ENCODE measurements at places on chromosomes 7 and 10.

GRCh38 chr10:20596911-20597310 is 300.2 kb downstream of the NEBL start:
- no peak for DNase-seq

- no peak for DNase-seq
Measured at GRCh38 chr10:71087622-71088021, 124.7 kb upstream of the UNC5B start.

GRCh38 chr10:126924915-126925300 is 19.7 kb downstream of the DOCK1 start:
- no peak for DNase-seq

- DNase-seq: no peak
Measured at GRCh38 chr10:104277785-104278184, 8.8 kb downstream of the GSTO2 start.

GRCh38 chr7:50674896-50675835 is 107.5 kb downstream of the GRB10 start:
- no peak for DNase-seq

DNA sequence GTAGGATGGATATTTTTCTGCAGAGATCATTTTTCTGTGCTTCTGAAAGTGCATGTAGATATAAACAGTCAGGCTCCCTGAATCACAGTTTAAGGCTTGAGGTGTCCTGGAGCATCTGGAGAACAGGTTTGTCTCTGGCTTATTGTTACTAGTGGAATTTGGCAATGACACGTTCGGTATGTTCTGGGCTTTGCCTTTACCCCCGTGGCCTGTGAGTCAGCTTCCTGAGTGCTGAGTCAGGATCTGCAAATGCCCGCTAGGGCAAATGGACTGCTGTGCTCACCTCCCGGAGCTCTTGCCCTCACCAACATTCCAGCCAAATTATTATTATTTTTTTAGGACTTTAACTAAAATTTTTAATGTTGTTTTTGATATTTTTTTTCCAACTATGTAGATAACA is 192.5 kb upstream of the PRSS1 start:
- DNase-seq: no peak

DNA sequence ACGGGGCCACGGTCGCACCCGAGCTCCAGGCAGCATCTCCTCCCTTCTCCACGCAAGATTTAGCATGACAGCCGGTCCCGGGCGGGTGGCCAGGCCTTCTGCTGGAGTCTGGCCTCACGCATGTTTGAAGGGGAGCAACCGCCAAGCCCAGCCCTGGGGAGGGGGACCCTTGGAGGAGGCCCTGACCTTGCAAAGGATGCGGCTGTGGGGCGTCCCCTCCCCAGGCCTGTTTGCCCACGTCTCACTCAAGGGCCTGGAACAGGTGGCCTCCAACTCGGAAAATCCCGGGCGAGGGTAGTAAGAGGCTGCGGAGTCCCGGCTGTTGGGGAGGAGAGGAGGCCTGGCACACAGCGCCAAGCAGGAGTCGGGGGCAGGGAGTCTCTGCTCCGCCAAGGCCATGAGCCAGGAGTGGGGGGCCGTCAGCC is 50.6 kb upstream of the DPYSL4 start:
- DNase-seq: no peak

DNA sequence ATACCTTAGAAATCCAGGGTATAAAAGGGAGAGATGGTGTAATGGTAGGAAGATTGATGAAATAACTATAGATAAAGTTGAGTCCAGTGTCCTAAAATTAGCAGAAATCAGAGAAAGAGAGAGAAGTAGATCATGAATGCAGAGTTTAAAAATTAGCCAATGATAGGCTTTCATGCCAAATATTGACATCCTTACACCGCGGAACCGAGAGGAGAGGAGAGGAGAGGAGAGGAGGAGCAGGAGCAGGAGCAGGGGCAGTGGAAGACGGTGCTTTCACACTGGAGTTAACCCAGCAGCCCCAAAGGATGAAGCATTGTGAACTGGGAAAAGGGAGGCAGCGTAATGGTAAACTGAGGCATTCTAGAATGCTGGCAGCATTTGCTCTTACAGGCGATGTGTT is 34.2 kb upstream of the LAMB4 start:
- DNase-seq: no peak

- no peak for DNase-seq
Measured at GRCh38 chr7:37338966-37339365, 109.7 kb downstream of the ELMO1 start.

GRCh38 chr10:126247446-126247975 is 140.8 kb downstream of the ADAM12 start:
- DNase-seq: no peak

DNA sequence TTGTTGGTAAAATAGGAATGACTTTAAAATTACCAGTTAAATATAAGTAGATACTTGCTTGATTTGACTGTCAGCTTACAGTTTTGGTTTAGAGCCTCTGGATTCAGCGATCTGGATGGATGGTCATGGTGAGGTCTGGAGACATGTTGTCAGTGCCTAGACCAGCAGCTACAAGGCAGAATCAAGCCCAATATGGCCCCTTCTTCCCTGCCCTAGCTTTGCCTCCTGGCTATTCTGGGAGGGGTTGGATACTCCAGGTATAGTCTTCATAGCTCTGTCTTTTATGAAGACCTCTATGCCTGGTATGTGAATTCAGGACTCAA is 166.5 kb upstream of the VIPR2 start:
- DNase-seq: no peak

GRCh38 chr10:110378533-110379108 is 73.9 kb upstream of the SMNDC1 start:
- DNase-seq: no peak

DNA sequence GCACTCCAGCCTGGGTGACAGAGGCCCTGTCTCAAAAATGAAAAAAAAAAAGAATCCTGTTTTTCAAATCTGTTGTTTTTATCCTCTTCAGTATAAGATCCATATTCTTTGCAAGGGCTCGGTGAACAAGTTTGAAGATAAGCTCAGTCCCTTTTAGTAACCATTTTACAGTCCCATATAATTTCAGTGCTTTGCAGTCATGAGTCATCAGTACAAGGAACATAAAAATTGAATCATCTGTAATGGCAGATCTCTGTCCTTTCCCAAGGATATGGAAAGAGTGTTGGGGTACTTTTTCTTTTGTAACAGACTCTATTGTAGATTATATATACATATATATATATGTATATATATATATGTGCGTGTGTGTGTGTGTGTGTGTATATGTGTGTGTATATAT is 52.2 kb upstream of the ZPBP start:
- no peak for DNase-seq

DNA sequence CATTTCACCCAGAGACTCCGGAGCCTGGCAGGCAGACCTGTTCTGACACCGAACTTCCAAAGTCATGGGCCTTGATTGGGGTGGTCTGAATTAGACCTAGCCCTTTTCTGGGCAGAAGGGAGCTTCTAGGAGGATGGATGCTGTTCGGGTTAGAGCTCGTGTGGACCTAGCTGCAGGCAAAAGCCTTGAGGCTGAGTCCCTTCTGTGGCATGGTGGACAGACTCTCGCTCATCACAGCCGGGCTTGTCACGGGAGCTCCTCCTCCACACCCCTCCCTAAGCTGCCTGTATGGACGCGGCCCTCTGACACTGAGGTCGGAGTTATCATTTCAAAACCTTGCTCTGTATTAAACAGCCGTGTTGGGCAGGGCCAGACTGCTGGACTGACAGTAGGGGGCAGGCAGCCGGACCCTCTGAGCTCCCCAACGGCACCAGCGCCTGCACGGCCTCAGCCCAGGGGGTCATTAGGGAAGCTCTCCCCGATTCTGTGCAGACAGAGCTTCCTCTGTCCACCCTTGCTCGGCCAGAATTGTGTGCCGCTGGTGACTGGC is 2.2 kb downstream of the IRF5 start:
- no peak for DNase-seq

GRCh38 chr7:123131556-123131955 is 68.2 kb downstream of the SLC13A1 start:
- no peak for DNase-seq

- DNase-seq: no peak
Measured at GRCh38 chr7:118352867-118353453, 128.5 kb downstream of the ANKRD7 start.

DNA sequence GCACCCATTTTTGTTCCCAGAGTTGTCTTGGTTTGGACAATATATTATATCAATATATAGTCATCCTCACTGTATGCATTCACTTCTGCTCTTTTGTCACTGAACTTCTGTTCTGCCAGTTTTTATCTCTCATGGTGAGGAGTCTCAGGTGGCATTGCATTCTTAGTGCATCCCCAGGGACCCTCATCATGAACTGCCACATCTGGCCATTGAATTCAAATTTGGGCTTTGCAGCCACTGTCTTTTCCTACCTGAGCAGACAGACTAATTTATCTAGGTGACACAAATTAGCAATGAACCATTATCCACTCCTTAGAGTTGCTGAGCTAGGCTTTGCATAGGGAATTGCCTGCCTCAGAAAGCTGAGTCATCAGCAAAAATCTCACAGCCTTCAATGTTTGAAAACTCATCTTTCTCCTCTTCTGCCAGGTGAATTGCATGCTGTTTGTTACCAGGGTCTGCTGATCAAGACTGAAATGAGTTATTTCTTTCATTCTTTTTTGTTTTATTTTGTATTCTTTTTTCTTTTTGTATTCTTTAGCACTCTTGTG is 316.8 kb upstream of the MTPN start:
- no peak for DNase-seq

DNA sequence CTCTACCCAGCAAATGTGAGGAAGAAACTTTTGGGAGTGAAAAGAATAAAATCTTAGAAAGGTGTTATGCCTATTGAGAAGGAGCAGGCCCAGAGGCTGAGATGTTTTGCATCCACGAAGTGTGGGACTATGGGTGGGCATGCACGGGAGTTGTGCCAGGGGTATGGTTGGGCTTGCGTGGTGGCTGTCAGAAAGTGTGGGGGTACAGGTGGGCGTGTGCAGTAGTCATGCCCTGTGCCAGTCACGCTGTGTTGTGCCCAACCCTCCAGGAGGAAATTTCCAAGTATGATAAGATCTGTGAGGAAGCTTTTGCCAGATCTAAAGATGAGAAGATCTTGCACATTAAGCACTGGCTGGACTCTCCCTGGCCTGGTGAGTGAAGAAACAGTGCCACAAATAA is 52.9 kb upstream of the ZMIZ2 start:
- no peak for DNase-seq

GRCh38 chr7:13276977-13277376 is 589.5 kb downstream of the ARL4A start:
- no peak for DNase-seq

- no peak for DNase-seq
Measured at GRCh38 chr10:28970231-28970630, 292.9 kb downstream of the BAMBI start.

- DNase-seq: no peak
Measured at GRCh38 chr10:132098539-132099388, 33.0 kb downstream of the JAKMIP3 start.

- no peak for DNase-seq
Measured at GRCh38 chr10:121578965-121579364, 19.3 kb downstream of the FGFR2 start.

DNA sequence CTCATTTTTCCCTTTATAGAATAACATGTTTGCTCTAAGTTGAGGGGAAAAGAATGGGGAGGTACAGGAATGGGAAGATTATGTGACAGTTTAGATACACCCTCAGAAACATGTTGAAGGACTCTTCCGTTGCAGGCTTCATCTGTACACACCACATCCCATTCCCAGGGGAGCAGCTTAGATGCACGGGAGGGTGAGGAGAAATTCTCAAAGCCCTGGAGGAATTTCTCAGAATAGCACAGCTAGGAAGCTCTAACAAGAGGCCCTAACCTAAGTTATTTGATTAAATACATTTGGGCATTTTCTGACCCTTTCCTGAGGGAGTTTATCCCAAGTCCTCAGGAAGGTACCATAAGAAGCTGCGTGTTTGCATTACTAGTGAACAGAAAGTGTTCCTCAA is 660.2 kb upstream of the IGFBP3 start:
- no peak for DNase-seq

GRCh38 chr7:92461027-92462003 is 14.0 kb downstream of the GATAD1 start:
- peak; percentile 3 for DNase-seq

DNA sequence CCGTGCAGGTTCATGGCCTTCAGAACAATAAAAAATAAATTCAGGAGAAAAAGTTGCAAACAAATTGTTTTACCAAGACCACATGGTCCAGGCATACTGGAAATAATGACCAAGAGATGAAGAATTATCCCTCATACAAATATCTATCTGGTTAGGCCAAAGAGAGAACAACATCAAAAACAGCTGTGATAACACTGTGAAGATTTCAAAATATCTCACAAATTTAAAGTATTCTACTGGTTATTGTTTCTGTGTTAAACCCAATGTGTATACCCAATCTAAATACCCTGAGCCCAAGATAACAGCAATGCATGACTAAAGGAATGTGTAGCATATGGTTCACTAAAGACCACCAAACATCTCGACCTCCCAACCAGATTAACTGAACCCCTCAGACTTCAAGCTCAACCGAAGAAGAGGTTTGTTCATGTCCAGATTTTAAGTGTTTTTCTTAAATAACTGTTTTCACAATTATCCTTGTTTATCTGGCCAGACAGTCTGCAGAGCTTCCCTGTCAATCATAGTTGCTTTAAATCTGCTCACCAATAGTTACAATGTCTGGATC is 10.9 kb downstream of the OR9A2 start:
- no peak for DNase-seq

DNA sequence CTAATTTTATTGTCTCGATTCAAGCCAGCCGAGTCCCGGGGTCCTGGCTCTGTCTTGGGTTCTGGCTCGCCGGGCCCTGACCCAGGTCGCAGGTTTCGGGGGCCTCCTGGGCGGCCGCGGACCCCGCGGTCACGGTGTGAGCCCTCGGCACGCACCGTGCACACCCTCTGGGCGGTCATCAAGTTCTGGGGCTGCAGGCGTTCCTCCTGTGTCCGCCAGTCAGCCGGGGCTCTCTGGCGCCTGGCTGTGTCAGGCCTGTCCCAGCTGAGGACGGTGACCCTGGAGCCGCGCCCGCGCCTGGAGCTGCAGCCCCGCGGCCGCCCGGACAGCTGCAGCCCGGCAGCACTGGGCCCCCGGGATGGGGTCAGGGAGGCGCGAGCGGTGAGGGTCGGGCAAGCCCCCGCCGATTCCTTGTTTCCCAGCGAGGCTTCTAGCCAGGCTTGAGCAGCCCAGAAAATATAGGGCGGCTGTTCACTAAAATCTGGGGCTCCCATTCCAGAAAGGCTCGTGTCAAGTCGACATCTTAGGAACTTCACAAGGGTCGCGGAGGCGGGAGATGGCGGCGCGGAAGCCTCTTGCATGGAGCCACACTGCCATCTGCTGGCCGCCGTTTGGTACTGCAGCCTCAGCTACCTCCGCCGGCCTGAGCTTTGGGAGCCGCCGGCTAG is 4.2 kb upstream of the HOXA7 start:
- DNase-seq: peak; percentile 80

DNA sequence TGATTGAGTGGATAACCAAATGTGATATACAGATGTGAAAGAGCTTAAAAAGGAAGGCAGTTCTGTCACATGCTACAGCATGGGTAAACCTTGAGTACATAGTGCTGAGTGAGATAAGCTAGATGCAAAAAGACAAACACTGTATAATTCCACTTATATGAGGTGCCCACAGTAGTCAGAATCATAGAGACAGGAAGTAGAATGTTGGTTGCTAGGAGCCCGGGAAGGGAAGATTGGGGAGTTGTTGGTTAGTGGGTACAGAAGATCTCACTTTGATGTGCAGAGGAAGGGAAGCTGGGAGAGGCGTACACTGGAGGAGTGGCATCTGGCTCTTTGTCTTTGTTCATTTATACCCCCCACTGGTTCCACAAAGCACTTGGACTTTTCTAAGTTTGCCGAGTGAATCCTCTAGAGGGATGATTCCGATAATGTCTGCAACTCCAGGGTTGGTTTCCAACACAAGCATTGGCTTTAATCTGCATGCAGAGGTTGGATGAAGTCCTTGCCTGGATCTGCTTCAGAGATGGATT is 39.5 kb downstream of the TSPAN14 start:
- no peak for DNase-seq

GRCh38 chr7:20365486-20365885 is 34.8 kb downstream of the ITGB8 start:
- no peak for DNase-seq

Measured in activated T-cell treated with anti-CD3 and anti-CD28 coated beads for 24 hours (primary cell).